Caco-2 (cell line): ENCODE measurements at places on chromosomes 6 and 20. TPM values are rescaled to one million over a fixed set of nuclear protein-coding genes. Genes with fewer than 3 reads are reported as not detected.

DNA sequence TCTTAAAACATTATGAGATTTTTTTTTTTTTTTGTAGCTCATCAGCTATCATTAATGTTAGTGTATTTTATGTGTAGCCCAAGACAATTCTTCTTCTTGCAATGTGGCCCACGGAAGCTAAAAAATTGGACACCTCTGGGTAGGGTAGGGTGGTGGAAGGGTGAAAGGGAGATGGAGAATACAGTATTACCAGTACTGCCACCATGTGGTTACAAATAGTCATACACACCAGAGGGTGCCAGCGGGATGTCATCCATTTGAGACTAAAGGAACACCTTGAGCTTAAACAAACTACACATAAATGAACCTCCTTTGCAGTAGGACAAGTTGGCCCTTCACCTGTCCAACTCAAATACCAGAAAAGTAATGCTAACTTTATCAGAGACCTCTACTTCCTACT lies 601.9 kb downstream of the HTR1B start:
- no peak for DNase-seq

DNA sequence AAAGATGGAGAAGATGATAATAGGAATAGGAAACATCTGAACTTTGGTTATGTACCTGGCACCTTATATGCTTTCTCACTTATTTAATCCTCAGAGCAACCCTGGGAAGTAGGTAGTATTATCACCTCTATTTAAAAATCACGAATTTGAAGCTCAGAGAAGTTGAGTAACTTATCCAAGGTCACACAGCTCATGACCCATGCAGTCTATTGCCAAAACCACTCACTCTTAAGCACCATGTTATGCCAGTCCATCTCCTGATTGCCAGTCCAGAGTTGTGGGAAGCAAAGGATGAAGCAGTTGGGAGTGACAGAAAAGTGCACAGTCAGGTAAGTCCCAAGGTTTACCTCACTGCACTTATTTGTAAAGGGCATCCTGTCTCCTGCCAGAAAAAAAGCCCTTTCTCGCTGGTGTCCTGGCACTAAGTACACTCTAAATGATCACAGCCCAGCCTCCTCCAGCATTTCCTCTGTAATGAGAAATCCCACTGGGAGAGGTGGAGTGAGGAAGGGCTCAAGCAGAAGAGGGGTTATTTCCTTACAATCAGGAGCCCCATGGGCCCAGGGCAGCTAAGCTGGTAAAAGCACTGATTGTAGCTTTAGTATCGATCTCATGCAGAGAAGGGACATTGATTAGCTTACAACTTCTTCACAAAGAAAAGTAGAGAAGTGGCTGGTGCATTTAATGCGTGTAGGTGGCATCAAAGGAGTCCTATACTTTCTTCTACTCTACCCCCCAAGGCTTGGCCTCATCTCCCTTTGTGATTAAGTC lies 21.3 kb upstream of the SCGN start:
- DNase-seq: no peak

- no peak for DNase-seq
Observed at GRCh38 chr20:5316188-5317158, at the start of gene PROKR2. Gene PROKR2, minus strand, starts transcription at chr20:5316954. Its CDS starts 2,585 bp downstream, at chr20:5314369.

- no peak for DNase-seq
Observed at GRCh38 chr6:170110201-170111140, 180.4 kb downstream of the DLL1 start.

Gene IL20RA
- total RNA-seq: 0.65 and 1.6 TPM in 2 replicates

Gene GSTA1
- total RNA-seq: 7.7 and 11.2 TPM in 2 replicates

Gene PRICKLE4
- 1.8 and 2.8 TPM in 2 replicates for total RNA-seq

GRCh38 chr6:146886587-146887446 lies 288.0 kb downstream of the ADGB start:
- DNase-seq: no peak

Gene BPIFB1
- not detected in 2 replicates for total RNA-seq

DNA sequence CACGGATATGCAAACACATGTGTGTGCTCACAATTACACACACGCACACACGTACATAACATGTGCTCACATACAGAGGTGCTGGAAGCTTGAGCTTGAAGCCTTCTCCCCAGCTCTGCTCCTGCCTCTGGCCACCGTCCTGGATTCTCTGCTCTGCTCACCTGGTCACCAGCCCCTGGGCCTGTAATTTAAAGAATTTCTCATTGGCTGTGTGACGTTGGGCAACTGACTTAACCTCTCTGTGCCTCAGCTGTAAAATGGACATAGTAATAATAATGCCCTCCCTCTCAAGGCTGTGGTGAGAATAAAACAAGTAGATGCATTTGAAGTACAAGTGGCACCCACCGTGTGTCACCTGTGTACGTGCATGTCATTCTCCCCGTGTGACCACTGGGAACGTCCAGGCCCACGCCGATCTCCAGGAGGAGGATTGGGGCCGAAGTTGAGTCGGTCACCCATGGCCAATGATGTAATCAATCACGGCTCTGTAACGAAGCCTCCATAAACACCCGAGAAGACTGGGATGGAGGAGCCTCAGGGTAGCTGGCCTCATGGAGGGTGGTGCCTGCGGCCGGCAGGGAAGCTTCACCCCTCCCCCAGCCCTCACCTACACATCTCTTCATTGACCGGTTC lies 160.9 kb upstream of the AFDN start:
- DNase-seq: no peak

- no peak for DNase-seq
Observed at GRCh38 chr20:914727-915498, 1.2 kb downstream of the ANGPT4 start.

Gene RNF182
- 0.39 and 1.1 TPM in 2 replicates for total RNA-seq

DNA sequence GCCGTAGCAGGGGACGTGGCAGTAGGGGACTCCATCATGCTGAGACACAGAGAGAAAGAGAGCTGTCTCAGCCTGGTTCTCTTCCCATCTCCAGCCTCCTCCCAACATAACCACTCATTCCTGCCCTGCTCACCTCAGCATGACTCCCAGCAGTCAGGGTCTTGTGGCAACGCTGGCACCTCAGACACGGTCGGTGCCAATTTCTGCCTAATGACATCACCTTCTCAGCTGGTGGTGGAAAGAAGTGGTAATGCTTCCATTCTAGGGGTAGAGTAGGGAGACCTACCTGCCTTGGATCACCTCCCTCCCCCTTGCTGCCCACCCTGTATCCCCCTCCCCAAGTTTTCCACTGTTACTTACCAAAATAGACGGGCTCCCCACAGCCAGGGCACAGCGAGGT lies 2.5 kb downstream of the CRIP3 start:
- DNase-seq: no peak

DNA sequence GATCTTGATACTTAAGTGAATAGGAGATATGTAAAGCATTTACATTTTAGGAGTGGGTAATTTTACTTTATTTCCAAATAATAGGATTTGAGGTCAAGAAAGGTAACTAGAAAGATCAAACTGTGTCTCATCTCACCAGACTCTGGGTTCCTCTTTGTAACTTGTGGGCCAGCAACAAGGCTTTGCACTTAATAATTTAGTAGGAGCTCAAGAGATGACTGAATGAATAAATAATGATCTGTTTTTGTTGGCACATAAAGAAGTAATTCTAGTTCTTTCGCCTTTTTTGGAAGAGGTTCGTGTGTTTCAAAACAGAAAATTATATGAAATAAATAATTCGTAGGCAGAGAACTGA lies 67.4 kb upstream of the FABP7 start:
- no peak for DNase-seq

GRCh38 chr6:11245381-11246256 lies 13.2 kb upstream of the NEDD9 start:
- no peak for DNase-seq

DNA sequence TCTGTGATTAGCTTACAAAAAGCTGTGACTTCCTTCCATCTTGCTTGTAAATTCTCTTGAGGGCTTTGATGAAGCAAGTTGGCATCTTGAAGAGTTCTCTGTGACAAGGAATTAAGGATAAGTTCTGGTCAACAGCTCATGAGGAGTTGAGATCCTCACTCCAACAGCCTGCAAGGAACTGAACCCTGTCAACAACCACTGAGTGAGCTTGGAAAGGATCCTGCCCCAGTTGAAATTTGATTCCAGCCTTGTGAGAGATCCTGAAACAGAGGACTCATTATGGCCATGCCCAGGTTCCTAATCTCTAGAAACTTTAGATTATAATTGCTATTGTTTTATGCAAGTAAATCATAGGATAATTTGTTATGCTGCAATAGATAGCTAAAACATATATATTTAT lies 133.7 kb downstream of the PTCHD4 start:
- DNase-seq: no peak

Gene TRIM10
- total RNA-seq: 0.95 and 1.4 TPM in 2 replicates

DNA sequence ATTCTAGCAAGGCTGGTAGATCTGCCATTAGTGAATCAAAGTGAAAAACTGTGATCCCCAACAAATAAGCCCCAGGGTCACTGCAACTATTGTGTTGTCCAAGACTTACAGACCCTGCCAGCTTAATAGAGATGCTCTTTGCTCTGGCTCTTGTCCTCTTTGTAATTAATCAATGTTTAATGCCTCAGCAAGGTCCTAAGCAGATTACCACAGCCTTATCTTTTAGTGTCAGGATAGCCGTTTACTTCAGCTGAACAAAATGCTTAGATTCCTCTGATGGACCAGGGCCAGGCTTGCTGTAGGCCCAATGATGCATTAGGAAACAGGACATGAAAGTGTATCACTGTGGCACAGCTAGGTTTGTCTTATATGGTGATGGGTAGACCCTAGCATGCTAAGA lies 353.3 kb downstream of the HACE1 start:
- no peak for DNase-seq

Gene HMGCLL1
- total RNA-seq: 0.19 TPM in 1 of 2 replicates, not detected in the other

- DNase-seq: no peak
Observed at GRCh38 chr20:8020314-8021079, 936 bp upstream of the TMX4 start.

Gene LGSN
- 10.8 and 13.2 TPM in 2 replicates for total RNA-seq

Gene RGS17
- not detected in 2 replicates for total RNA-seq

DNA sequence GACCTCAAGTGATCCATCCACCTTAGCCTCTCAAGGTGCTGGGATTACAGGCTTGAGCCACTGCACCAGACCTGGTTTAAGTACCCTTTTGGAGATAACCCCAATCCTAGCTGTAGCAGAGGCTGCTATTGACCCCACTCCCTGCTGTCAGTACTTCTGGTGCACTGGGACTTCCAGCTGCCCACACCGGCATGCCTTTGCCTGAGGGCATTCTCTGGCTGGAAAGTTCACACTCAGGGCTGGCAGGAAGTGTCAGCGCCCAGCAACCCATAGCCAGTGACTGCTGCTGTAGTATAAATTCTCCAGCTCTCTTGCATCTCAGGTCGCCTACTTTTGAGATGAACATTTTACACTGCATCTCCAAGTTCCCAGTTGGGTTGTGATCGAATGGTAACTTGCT lies 75.3 kb downstream of the UTRN start:
- DNase-seq: no peak

GRCh38 chr6:4010689-4011090 lies 68.2 kb downstream of the FAM217A start:
- no peak for DNase-seq

GRCh38 chr20:57476084-57476526 lies 48.8 kb downstream of the CTCFL start:
- no peak for DNase-seq

Gene PI16
- total RNA-seq: not detected in 2 replicates

Gene YWHAB
- total RNA-seq: 522 and 539 TPM in 2 replicates

Gene RSPO3
- 0.11 TPM in 1 of 2 replicates, not detected in the other for total RNA-seq

DNA sequence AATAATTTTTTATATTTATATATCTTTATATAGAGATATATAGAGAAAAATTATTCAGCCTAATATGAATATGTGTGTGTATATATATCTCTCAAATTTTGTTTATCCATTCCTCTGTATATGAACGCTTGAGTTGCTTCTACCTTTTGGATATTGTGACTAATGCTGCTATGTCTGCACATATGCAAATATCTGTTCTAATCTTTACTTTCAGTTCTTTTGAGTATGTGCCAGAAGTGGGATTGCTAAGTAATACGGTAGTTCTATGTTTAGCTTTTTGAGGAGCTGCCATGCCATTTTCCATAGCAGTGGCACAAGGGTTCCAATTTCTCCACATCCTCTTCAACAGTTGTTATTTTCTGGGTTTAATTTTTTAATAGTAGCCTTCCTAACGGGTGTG lies 72.8 kb upstream of the CEP85L start:
- DNase-seq: no peak

DNA sequence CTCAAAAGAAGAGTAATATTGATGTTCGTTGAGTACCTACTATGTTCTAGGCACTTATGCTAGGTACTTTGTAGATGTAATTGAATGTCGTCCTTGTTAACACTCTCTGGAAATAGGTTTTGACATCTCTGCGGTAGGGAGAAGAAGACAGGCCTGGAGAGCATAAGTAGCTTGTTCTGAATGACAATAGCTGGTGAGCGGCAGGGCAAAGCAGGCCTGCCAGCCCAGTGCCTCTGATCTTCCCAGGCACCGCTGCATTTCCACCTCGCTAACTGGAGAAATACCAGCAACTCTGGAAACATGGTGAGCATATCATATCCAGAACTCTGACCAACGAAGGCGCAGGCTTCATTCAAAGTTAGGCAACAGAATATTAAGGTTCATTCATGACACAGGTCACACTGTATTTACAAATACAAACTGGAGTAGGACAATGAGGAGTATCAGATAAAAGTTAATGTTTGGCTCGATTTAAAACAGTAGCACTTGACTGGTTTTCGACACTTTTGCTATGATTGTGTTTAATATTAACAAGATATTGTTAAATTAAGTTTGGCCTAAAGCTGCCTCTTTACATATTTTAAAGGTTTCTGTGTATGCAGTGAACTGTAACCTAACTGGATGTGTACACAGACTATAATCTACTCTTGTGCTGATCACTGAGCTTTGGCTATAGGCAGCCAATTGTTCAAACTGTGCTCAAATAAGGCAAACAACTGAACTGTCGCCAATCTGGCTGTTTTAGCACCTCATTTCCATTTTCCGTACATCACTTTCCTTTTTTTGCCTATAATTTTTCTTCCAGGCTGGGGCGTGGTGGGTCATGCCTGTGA lies 54.1 kb downstream of the PPP1R3G start:
- no peak for DNase-seq

Gene IMPG1
- not detected in 2 replicates for total RNA-seq

- no peak for DNase-seq
Observed at GRCh38 chr6:18538315-18538714, 151.2 kb downstream of the RNF144B start.

GRCh38 chr6:12748815-12749521 lies 32.4 kb downstream of the PHACTR1 start:
- DNase-seq: no peak

DNA sequence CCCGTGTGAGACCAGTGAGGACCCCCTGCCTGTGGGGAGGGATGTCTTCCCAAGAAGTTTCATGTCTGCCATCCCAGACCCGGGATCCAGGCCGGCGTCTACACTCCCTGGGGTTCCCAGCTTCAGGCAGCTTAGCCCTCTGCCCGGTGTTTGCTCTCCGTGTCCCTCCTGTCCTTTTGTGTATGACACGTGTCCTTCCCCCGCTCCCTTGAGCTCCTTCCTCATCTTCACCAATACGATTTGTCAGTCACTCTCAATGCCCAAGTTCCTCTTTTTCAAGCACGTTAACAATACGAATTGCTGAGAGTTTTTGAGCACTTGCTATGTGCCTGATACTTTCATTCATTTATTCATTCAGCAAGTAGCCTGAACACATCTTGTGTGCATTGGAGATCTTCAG lies 115.6 kb upstream of the PTPN1 start:
- DNase-seq: no peak

DNA sequence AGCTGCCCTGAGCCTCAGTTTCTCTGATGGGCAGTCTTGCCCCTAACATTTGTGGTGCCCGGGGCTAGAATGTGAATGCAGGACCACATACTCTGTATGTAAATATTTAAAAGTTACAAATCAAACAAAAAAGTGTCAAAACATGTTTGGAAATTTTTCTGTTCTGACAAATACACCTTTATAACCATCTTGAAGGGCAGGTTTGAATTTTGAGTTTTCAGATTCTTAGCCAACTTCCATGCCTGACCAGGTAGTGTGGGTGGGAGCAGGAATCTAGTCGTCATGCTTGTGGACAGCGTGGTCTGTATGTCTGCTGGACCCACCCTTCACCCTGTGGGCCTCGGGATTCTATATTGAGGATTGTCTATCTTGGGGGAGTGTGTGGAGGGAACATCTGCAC lies 325.1 kb downstream of the SOX4 start:
- no peak for DNase-seq
